ENCODE measurements at places on chromosomes 13 and 19. TPM values are rescaled to one million over a fixed set of nuclear protein-coding genes. Genes with fewer than 3 reads are reported as not detected.

The ZNF808 gene
- 26.4 TPM for total RNA-seq

The CERS1 gene
- total RNA-seq, result 2.7 TPM

The CDC42EP5 gene
- 7.8 TPM for total RNA-seq

The OR7D2 gene
- not detected for total RNA-seq

The PSG11 gene
- total RNA-seq, result not detected

The ZNF304 gene
- total RNA-seq, result 8.9 TPM

The ZNF429 gene
- total RNA-seq, result 7.4 TPM

The GSX1 gene
- not detected for total RNA-seq

The IL17D gene
- total RNA-seq, result 1.3 TPM

The TMPRSS9 gene
- not detected for total RNA-seq

The CGB2 gene
- not detected for total RNA-seq

The DNAJC3 gene
- 72.8 TPM for total RNA-seq

The LHB gene
- not detected for total RNA-seq

The LILRA1 gene
- total RNA-seq, result not detected

The RNF225 gene
- not detected for total RNA-seq

The FUT1 gene
- 0.28 TPM for total RNA-seq

The CEACAM7 gene
- total RNA-seq, result not detected

The TYROBP gene
- not detected for total RNA-seq

The ATP7B gene
- 5.3 TPM for total RNA-seq

The PSG1 gene
- not detected for total RNA-seq

The LRRC8E gene
- 5.9 TPM for total RNA-seq

The TMEM147 gene
- 61.2 TPM for total RNA-seq

The KCTD4 gene
- 0.59 TPM for total RNA-seq

The ETV2 gene
- total RNA-seq, result 0.30 TPM

Data from smooth muscle cell of the umbilical artery (primary cell).